Ecto neural progenitor cell (in vitro differentiated cells): ENCODE measurements at places on chromosomes 16 and 17.

GRCh38 chr17:67514998-67515397 is 137.9 kb downstream of the PITPNC1 start:
- DNase-seq = no peak

- no peak for DNase-seq
Measured at GRCh38 chr17:75242461-75243042, 18.9 kb downstream of the GGA3 start.

- DNase-seq = peak; percentile 74
Measured at GRCh38 chr17:6913608-6914443, 82.0 kb upstream of the ALOX12 start.

DNA sequence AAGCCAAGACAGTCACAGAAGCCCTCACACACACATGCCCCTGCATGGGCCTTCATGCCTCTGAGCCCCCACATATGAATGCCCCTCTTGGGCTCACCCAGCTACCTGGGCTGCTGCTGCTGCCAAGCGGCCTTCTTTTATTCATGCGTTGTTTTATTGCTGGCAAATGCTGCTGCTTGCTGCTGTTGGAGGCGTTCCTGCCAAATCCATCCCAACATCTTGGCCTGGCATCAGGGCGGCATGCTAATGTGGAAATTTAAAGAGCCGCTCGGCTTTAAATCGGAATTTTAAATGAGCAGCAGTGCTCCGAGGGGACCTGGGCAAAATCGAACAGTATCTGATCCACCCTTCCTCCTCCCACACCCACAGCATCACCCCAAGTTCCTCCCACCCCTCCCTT is 39.0 kb downstream of the NEUROD2 start:
- DNase-seq = no peak

GRCh38 chr17:83101805-83102480 is 22.5 kb downstream of the METRNL start:
- DNase-seq = no peak

GRCh38 chr17:77882040-77882439 is 76.5 kb upstream of the TNRC6C start:
- DNase-seq = no peak

DNA sequence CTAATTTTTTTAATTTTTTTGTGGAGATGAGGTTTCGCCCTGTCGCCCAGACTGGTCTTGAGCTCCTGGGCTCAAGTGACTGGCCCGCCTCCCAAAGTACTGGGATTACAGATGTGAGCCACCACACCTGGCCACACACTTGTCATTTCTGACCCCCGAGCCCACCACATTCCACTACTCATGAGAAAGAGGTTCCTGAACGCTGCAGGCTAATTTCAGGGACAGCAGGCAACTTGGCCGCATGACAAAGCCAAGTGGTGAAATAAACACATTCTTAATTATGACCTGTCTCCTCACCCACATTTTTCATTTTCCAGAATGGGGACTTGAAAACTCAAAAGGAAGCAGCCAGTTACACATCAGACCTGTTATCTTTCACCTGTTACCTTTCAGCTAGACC is 114.5 kb downstream of the ABCC6 start:
- no peak for DNase-seq

DNA sequence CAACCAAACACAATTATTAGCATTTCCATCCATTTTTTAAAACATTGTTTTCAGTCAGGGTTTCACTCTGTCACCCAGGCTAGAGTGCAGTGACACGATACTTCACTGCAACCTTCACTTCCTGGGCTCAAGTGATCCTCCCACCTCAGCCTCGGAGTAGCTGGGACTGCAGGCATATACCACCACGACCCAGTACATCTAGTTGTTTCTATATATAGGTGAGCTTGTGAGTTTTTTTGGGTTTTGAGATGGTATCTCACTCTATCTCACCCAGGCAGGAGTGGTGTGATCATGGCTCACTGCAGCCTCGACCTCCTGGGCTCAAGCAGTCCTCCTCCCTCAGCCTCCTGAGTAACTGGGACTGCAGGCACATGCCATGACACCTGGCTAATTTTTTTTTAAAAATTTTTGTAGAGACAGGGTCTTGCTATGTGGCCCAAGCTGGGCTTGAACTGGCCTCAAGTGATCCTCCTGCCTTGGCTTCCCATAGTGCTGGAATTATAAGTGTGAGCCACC is 21.5 kb upstream of the ATP5MC1 start:
- no peak for DNase-seq

DNA sequence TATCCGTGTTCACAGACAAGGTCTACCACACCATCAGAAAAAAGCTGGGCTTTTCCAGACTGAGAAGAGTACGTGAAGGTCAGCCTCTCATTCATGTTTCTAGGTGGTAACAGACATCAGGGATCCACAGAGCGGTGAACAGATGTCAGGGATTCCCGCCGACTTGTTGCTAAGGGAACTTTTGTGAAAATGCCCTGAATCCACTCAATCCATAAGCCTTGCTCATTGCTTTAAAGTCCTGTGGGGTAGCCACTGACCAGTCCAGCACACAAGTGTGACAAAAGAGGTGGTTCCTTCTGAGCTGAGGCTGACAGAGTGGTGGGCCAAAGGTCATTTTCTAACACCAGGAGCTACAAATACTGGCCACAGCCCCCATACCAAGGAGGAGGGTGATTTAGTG is 5.9 kb downstream of the GAS7 start:
- no peak for DNase-seq

DNA sequence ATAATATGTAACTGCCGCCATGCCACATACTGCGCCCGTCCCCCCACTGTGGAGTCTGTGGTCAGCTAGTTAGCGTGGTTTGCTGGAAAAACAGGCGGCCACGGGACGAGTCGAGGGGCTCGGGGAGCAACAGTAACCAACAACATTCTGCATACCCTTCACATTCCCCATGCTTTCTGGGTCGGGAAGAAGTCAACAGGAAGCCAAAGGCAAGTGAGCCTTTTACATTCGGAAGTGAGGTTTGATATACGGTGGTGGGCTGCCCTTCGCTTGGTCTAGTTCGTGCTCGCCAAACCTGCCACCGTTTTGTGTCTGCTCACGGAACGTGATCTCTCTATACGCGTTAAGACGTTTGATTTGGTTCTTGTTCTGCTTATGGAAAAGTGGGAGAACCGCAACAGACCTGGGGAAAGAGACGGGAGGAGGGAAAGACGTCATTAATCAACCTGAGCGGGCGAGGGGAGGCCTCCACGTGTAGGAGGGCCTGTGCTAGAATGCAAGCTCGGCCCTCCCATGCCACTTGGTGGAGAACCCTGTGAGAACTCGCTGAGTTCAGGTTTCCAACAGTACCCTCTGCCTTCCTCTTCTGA is 28.9 kb upstream of the CFAP20 start:
- no peak for DNase-seq

DNA sequence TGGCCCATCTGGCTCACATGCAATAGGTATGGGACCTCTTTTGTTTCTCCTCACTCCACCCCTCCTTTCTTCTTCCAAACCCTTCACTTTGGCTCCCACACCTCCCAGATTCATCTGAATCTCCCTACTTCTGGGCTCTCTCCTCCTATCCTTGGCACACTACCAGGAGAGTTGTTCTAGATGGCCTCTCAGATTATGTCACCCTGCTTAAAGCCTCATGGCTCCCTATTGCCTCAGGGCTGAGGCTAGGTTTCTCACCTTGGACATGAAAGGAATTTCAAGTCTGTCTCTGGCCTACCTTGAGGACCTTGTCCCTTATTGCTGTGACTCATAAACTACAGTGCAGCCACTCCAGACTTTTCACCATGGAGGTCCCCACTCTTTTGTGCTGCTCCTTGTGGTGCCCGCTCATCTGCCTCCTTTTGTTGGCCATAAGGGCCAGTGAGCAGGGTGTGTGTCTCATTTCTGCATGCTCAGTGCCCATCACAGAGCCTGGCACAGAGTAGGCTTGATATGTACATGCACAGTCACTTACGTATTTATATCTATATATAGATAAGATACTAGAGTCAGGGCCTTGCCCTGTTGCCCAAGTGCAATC is 1.0 kb upstream of the MFAP4 start:
- no peak for DNase-seq

DNA sequence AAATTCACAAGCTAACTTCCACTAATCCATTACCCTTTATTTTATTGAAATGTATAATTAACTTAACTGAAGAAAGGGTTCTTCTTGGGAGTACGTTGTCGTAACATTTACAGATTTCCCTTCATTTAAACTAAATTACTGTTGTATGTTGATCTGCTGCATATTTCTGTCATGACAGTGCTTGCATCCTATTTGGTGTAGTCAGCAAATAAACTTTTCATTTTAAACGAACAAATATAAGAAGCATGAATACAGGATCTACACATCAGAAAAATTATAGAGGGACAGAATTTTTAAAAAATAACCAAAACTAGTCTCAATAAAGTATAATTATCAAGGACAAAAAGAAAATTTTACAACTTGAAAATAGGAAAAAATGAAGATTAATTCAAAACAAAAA is 66.5 kb upstream of the ZNF267 start:
- no peak for DNase-seq

DNA sequence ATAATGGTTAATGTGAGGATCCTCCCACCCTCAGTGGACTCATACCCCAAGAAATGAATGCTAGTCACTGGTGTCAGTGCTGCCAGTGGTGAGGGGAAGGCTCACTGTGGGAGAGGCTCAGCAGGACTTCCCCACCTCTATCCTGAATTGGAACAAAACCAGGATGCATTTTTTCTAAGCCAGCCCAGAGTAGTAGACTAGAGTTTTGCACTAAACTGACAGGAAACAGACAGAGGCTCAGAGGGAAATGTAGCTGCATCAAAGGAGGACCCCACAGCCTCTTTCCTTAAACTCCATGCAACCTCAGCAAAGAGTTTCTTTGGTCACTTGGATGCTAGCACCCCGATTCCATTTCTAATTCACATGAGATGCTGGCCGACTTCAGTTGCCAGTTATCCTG is 10.7 kb upstream of the SKAP1 start:
- DNase-seq = no peak

DNA sequence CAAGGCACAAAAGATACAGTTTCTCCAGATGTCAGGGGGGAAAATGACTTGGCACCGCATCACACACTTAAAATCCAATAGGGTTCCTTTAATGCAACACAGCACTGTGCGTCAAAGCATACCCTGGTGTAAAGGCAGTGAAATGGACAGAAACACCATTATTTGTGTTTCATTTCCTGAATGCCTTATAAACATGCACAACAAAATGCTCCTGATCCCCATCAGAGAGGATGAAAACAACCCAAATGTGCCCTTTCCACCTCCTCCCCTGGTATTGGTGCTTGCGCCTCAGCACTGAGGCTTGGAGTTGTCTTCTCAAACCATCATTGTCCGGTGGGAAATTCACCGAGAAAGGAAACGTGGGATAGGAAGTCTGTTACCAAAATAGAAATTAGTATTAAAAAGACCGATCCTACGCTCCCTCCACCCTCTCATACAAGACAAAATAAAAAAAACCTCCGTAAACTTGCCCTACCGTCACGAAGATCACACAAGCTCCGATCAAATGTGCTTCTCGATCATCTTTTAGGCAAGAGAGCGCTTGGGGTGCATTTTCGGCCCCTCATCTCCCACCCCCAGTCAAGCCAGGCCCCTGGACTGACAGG is 722 bp downstream of the CDC27 start:
- DNase-seq = no peak

GRCh38 chr16:48617711-48618148 is 7.8 kb upstream of the N4BP1 start:
- no peak for DNase-seq

DNA sequence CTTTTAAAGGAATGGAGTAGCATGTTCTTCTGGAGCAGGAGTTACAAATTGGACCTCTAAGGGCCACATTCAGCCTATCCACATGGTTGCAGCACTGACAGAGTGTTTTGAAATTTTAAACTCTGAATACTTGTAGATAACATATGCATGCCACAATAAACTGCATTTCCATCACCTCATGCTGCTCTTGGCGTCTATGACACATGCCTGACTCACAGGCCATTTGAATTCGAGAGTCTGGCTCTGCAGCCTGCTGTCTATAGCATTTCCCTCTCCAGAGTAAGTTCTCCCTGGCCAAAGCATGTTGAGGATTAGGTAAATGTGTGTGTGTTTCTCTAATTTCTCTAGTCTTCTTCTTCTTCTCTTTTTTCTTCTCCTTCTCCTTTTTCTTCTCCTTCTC is 28.7 kb upstream of the MYOCD start:
- DNase-seq = no peak

DNA sequence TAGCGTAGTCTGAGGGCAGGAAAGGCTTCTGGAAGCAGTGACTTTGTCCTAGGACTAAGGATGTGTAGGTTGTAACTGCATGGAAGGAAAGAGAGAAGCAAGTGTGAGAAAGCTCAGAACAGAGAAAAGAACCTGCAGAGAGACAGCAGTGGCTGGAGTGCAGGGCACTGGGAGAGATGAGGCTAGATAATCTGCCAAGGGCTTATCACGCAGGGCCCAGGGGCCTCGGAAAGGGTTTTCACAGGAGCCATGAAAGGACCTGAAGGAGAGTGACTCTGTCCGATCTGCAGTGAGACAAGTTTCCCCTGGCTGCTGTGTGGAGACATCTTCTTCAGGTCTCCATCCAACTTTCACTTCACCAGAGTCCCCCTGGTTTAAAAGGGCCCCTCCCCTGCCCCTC is 7.1 kb upstream of the SRCAP start:
- DNase-seq = no peak

- DNase-seq = peak; percentile 29
Measured at GRCh38 chr16:47059991-47060390, 83.8 kb downstream of the NETO2 start.

DNA sequence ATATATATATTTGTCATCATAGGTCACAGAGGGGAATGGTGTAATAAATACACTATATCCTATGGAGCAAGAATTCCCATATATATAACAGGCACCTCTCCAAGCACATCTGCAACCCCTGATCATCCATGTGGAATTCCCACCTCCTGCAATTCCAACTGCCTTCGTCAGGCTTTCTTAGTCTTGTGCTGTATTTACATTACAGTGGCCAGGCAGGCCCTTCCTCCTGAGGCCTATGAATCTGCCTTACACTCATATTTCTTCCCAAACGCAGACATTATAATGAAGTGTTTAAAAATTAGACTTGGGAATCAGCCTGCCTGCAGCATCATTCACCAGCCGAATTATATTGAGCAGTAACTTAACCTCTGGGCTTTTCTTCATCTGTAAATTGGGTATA is 19.3 kb upstream of the DNAH9 start:
- no peak for DNase-seq

DNA sequence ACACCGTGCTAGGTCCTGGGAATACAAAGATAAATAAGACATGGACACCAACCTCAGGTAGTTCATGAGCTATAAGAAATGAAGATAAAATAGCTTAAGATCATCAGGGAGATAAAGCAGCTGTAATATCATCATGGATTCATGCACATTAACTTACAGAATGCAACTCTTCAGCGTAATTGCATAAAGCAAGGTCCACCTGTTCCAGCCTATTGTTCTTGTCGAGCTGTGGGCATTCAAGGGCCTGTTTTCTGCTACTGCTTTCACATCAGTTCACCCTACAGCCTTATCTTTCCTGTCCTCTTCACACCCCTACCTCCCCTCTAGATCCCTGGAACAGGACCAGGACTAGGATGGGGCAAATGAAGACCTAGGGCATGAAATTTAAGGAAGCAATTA is 133.9 kb downstream of the SPACA3 start:
- DNase-seq = no peak

DNA sequence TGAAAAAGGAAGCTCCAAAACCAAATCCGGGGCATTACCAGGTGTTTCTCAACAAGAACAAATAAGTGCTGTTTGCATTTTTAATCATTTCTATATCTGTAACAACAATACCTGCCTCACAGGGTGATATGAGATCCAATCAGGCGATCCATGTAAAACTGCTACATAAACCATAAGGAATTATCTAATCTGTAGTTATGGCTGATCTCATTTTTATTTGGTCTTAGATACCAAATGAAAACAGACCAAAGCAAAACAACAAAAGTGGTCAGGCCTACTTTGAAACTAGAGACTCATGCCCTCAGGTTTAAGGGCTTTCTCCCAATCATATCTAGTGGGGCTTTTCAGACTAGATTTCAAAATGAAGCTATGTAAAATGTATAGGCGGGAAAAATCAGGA is 28.3 kb downstream of the XPO6 start:
- DNase-seq = no peak
